ENCODE measurements at places on chromosomes 11 and 22.
A peak's percentile ranks its signal among the peaks of the same experiment; 100 is the strongest.

GRCh38 chr22:49112176-49112575 lies 715.5 kb downstream of the BRD1 start:
- no peak for DNase-seq

- DNase-seq: no peak
Observed at GRCh38 chr11:64747961-64748665, 4.2 kb upstream of the RASGRP2 start.

GRCh38 chr11:393219-394033 lies 583 bp upstream of the PKP3 start:
- no peak for DNase-seq

- no peak for DNase-seq
Observed at GRCh38 chr11:121341609-121342008, 49.0 kb downstream of the SC5D start.

DNA sequence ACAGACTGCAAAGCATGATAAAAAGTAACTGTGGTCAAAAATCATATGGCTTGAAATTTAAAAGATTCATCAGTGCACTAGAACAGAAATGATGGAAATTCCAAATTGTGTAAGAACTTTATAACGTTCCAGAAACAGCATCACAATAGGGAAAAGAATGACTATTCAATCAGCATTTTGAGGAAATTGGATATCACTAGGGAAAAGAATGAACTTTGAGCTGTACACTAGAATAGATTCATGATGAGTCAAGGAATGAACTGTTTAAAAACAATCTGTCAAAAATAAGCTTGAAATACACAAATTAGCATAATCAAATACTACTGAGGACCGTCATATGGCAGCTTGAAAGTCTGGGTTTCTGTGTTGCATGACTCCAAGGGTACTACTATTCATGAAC lies 20.5 kb upstream of the HEPHL1 start:
- DNase-seq: no peak

DNA sequence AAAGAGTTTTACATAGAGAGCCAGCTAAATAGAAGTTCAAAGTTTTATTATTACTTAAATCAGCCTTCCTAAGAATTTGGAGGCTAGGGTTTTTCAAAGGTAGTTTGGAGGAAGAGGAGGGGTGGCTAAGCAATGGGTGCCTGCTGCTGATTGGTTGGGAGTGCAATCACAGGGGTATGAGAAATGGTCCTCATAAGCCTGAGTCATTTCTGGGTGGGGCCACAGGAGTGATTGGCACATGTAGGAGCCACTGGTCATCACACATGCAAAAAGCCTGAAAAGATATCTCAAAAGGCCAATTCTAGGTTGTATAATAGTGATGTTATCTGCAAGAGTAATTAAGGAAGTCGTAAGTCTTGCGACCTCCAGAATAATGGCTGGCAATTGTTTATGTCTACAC lies 12.9 kb downstream of the OR51L1 start:
- DNase-seq: no peak

DNA sequence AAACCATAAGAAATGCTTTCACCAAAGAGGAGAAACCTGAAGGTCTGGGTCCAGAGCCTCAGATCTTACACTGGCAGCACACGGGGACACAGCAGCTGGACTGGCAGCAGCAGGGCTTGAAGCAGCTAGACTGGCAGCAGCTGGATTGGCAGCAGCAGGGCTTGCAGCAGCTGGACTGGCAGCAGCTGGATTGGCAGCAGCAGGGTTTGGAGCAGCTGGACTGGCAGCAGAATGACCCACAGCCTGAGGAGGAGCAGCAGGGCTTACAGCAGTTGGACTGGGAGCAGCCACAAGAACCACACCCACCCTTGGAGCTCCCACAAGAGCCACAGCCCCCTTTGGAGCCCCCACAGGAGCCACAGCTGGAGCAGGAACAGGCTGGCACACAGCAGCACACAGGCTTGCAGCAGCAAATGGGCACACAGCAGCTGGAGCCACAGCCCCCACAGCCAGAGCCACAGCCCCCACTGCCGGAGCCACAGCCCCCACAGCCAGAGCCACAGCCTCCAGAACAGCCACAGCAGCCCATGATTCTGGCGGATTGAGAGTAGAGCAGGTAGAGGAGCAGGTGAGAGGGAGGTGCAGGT lies at the start of gene KRTAP5-11:
KRTAP5-11 (minus strand) TSS at position 567 of the 587 bp plus-strand sequence; CDS start at position 529, 38 bp downstream.
- no peak for DNase-seq

DNA sequence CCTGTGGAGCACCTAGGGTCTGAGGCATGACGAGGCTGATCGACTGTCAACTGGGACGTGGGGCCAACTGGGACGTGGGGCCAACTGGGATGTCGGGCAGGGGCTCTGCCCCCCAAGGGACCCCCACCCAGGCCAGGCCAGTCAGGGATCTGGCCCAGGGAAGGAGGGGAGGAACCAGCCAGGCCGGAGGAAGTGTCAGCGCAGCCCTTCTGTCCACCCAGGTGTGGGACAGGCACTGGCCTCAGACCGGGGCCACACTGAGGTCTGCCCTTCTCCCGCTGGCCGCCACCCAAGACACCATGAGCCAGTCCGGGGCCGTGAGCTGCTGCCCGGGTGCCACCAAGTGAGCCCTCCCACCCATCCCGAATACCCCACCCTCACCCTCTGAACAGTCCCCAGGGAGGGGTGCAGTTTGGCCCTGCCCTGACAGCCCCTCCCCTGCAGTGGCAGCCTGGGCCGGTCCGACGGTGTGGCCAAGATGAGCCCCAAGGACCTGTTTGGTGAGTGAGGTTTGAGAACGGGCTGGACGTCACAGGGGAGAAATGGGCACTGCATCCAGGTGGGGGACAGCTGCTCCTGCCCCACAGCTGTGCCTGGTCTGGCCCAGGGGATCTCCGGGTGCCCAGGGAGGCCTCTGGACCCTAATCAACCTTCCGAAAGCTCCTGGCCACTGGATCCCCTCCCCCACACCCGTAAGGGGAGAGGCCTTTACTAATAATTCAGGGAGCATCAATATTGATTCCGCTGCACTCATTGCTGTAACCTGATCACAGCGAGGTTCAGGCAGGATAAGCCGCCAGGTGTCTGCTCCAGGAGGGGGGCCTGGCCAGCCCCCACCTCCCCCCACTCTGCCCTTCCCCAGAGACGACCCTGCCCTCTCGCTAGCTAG lies 3.3 kb downstream of the EPS8L2 start:
- DNase-seq: no peak

DNA sequence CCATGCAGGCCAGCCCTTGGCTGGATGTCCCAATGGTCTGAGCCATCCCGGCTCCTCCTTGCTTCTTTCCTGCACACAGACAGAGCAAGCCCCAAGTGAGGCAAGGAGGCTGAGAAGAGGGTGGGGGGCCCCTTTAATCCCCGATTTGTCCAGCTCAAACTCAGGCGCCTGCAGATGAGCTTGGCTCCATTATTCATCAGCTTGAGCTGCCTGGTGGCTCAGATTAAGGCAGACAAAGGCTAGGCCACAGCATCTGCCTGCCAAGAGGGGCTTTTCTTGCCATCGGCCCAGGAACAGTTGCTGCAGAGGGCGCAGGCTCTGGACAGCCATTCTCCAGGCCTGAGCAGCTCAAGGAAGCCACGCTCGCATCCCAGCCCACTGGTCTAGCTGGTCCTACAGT lies 35.4 kb downstream of the LMO1 start:
- DNase-seq: no peak

- no peak for DNase-seq
Observed at GRCh38 chr11:57630171-57630570, 19.5 kb downstream of the YPEL4 start.

DNA sequence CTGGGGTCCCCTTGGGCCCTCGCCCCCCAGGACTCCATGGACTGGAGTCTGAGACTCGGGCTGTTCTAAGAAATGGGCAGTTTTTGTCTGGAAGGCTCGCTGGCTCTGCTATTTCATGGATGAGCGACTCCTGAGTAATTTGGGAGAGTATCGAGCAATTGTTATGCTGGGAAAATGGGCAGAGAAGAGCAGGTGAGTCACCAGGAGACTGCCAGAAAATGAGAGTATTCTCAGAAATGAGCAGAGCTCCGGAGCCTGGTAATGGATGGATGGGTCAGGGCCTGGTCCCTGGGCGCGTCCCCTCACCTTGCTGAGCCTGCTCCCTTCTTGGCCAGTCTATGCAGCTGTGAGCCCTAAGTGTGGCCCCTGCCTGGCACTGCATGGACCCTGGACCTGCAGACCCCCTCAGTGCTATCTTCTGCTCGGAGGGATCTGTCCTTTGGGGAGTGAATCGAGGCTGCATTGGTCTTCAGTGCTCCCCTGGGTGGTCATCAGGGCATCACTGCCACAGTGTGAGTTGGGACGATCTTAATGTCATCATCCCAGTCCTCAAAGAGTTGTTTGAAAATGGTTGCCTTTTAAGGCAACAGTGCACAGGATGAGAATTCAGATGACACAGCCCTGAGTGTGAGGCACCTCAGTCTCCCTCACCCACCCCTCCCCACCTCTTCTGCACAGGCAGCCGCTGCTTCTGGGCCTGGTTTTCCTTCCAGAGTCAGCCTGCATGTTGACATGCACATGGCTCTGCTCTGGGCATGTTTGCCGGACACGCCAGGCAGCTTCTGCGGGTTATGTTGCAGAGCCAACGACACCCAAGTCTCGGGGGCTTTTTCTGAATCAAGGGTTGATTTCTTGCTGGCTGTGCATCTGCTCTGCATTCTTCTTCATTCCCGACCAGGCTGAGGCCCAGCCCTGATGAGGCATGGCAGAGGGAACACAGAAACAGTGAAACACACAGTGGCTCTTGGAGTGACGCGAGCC lies 519.0 kb downstream of the TBC1D22A start:
- DNase-seq: no peak

DNA sequence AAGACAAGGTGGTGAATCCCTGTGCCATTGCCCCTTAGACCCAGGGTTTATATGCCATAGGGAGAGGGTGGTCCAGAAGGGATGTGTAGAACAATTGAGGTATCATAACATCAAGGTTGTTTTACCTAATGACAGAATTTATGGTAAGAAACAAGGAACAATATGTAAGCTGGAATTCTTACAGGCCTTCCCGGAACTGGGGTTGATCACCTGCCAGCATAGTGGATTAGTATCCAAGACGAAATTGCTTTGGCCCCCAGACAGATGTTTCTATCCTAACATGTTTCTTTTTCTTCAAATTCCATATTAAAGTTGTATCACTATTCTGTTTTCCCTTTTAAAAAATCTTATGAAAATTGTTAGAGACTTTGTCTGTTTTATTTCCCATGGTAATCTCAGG lies 343.8 kb upstream of the ANO3 start:
- no peak for DNase-seq

- DNase-seq: no peak
Observed at GRCh38 chr11:131938351-131938751, 567.9 kb downstream of the NTM start.

DNA sequence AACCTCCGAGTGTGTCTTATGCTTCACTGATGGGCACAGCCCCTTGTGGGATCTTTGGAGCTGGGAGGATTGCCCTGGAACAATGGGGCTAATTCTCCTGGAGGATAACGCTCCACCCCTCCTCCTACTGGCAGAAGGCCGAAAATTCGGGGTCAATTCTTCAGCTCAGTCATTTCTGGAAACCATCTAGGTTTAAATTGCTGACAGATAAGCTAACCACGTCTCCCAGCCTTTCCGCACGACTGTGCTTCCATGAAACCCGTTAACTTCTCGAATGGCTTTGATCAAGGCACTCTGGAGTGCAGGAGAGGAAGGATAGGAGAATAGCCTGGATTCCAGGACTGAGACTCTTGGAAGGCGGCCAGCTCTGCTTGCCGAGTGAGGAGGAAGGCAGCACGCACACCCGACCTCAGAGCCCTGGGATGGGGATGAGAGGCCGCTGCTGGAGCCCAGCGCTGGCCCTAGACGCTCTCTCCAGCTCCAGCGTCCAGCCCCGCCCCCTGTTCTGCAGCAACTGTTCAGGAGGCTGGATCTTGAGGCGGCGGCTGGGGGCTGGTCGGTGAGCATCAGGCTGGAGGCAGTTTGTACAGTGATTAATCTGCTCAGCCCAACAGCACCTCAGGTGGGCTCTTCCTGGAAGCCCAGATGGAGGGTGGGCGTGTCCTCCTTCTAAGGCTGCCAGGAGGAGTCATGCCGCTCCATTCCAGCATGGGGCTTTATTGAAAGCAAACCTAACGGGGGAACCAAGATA lies 176.7 kb upstream of the NCAM1 start:
- peak; percentile 84 for DNase-seq

GRCh38 chr11:118283756-118284350 lies 19.8 kb upstream of the MPZL2 start:
- DNase-seq: no peak

DNA sequence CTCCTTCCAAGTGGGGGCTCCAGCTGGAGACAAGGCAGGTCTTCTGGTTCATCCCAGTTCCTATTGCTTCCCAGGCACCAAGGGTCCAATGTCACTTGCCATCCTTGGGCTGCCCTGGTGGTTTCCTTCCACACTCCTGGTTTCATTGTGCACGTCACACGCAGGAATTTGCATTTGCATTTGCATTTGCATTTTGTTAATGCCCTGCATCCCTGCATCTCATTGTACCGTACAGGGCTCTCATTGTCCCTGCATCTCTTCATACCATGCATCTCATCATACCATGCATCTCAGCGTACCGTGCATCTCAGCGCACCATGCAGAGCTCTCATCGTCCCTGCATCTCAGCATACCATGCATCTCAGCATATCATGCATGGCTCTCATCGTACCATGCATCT lies 112.2 kb upstream of the SYT13 start:
- DNase-seq: no peak
